ENCODE measurements at places on chromosomes 6 and 20.

DNA sequence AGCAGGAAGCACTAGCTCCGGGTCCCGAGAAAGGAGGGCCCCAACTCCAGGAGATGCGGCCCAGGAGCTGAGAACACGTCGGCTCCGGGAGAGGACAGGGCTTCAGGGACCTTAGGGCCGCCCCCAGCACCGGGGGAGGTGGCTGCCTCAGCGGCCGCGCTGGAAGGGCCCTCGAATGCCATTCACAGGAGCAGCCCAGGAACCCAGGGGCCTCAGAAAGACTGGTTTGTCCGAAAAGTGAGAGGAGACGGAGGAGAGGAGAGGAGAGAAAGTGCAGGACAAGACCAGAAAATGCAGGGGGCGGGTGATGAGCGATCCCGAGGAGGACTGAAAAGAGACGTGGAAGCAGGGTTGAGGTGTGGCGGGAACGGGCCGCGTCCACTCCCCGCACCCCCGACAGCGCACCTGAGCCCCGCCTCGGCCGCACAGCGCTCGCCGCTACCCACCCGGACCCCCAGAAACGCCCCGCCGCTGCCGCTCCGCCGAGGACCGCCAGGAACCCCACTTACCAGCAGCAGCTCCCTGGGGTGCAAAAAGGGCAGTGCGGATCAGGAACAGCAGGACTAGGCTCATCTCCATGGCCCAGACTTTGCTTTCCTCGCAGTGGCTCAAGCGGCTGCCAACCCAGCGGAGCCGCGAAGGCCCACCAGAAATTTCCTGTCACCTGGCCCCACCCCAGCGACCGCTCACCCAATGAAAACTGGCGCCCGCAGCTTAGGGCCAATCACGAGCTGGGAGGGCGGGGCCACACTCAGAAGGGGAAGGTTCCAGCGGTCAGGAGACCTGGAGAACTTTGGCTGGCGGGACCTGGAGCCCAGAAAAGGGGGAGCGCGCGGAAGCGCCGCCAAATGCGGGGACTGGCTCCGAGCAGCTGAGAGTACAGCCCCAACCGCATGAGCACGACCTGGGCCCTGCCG, 25.4 kb downstream of the HLA-F start:
- no peak for DNase-seq

DNA sequence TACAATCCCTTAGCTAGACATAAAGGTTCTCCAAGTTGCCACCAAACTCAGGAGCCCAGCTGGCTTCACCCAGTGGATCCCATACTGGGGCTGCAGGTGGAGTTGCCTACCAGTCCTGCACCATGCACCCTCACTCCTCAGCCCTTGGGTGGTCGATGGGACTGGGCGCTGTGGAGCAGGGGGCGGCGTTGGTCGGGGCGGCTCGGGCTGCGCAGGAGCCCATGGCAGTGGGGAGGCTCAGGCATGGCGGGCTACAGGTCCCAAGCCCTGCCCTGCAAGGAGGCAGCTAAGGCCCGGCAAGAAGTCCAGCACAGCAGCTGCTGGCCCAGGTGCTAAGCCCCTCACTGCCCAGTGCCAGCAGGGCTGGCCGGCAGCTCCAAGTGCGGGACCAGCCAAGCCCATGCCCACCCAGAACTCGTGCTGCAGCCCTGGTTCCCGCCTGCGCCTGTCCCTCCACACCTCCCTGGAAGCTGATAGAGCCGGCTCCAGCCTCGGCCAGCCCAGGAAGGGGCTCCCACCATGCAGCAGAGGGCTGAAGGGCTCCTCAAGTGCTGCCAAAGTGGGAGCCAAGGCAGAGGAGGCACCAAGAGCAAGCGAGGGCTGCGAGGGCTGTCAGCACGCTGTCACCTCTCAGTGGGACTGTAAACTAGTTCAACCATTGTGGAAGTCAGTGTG, 912.1 kb downstream of the PHF3 start:
- no peak for DNase-seq

DNA sequence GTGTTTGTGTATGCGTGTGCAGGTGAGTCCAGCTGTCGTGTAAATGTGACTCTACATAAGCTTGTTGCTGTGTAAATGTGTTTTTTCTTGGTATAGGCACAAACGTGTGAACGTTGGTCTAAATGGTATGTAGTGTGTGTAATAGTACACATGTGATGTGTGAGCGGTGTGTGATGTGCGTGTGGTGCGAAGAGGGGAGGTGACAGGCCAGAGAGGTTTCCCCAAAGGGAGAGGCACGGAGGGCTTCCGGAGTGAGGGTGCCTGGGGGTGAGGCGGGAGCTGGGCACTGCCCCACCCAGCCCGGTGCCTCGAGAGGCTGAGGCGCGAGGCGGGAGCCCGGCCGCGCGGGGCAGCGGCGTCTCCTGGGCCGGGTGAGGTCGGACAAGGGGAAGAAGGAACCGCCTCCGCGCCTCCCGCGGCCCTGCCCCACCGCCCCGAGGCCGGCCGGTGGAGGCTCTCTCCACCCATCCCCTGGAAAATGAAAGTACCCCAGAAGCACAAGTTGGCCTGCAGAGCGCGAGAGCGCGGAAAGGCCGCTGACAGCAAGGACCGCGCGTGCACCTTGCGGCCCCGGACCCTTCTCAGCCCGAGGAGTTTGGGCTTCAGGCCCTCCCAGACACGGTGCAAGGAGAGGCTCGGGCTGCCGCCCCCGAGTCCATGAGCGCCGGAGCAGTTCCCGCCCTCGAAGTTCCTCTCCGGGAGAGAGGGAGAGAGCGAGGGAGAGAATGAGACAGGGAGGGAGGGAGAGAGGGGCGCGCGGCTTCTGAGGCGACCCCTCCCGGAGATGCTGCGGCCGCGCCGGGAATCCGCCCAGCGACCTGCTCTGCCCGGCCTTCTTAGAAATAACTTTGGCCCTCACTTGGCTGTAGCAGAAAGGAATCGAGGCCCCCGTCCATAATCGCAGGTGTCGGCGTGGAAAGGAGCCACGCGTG, 43.2 kb upstream of the OSTM1 start:
- DNase-seq: no peak

- DNase-seq: no peak
Measured at GRCh38 chr20:63254606-63255384, 532 bp upstream of the NKAIN4 start.

DNA sequence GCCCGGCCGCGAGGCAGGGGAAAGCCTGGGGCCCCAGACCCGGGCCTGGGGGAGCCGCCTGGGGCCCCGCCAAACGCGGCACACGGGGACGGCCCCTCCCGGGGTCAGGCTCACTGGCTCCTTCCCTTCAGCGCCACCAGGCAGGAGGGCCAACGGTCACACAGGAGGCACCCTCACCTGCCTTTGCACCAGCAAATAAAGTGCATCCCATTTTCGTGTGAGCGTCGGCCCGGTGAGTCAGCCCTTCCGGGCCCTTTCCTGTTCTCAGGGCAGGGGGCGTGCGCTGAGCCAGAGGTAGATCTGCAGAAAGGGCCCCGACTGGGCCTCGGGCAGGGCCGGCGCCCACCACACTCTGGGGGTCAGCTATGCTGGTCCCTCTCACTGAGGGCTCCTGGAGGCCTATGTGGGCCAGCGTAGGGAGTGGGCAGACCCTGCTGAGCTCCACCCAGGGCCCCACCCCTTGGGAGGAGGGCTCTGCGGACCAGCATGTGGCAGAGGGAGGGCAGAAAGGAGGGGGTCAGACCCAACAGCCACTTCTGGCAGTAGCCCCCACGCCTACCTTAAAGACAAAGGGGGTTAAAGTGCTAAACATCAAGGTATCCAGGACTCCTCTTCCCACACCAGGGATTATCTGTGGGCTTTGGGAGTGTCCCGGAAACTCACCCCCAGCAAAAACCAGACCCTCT, 931 bp upstream of the UCKL1 start:
- DNase-seq: no peak

DNA sequence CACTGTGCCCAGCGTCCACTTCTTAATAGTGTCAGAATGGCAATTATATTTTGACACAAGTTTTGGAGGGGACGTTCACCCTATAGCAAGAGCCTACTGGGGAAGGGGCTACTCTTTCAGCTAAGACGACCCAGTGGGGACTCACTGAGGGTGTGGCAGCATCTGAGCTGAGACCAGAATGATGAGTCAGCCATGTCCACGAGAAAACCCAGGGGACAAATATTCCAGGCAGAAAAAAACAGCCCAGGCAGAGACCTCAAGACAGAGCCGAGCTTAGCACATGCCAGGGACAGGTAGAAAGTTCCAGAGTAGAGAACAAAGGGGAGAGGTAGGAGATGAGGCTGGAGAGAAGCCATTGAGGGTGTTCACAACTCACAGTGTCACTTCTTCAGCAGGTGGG, 11.2 kb downstream of the CNBD2 start:
- DNase-seq: no peak

- no peak for DNase-seq
Measured at GRCh38 chr6:163261361-163261760, 153.2 kb upstream of the QKI start.

DNA sequence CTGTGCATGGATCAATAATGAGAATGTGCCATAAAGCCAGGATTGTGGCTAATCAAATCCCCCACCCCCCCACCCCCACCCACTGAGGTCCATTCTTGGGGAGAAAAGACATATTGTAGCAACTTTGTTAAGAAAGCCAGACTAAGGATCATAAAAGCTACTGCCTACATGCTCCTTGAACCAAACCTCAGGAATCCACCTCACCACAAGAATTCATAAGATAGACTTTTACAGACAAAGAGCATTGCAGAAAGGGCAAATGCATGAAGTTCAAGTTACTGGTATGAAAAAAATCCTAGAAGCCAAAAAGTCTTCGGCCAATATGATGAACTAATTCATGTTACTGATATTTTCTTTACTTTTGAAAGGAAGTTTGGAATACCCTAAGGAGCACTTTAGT, 187.9 kb upstream of the ARID1B start:
- no peak for DNase-seq

DNA sequence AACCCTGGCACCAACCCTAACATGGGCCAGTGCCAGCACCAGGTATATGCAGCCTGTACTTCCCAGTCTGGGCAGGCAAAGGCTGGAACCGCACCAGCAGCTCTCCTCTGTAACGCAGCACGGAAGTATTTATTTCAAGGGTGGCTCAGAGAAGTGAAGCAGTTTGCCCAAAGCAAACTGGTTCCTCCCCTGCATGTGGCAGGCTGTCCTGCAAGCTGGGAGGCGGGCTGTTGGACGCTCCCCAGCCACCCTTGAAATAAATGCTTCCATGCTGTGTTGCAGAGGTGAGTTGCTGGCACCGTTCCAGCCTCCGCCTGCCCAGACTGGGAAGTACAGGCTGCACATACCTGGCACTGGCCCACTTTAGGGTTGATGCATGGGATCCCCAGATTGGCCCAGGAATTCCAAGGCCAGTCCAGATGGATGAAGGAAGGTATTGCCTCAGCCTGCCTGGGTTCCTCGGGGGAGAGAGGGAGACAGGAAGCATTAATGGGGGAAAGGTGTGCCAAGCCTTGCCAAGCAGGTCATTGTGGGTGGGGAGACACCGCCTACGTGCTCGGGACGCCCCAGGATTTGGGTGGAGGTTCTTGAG, 49.8 kb downstream of the PPARD start:
- no peak for DNase-seq

GRCh38 chr6:142297996-142298753, 3.6 kb upstream of the ADGRG6 start:
- no peak for DNase-seq

DNA sequence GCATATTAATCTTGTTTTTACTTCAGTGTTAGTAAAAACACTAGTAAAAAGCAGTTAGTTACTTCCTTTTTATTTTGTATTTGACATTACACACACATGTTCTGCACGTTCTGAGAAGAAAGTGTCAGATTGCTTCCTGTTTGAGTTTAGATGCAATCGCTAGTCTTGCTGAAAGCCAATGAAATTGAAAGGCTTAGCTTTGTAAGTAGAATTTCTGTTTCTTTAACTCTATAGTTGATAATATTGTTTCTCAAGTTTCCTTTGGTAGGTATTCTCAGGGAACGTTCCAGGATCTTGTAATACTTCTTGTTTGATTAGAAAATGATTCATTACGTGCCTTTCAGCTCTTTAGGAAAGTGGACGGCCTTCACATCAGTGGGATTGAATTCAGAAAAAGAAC, 55.0 kb downstream of the CDKAL1 start:
- DNase-seq: no peak

GRCh38 chr6:83613378-83613777, 95.5 kb downstream of the SNAP91 start:
- DNase-seq: no peak

GRCh38 chr6:54173089-54173488, 61.8 kb downstream of the MLIP start:
- DNase-seq: no peak

GRCh38 chr6:53038141-53038540, 27.1 kb upstream of the FBXO9 start:
- DNase-seq: no peak

- DNase-seq: no peak
Measured at GRCh38 chr20:13852306-13852705, 67.5 kb downstream of the NDUFAF5 start.

DNA sequence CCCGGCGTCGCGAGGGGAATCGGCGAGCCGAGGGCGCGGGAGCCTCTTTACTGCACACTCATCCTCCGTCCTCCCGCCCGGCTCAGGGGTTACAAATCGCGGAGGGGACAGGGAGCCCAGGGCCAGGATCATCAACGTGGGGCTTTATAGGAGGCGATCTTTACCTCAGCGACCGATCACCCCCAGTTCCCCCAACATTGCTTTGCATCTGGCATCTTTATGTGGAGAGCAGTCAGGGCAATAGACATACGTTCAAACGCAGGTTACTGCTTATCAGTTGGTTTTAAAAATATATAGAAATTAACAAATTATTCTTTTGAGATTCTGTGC, 634 bp downstream of the HSF2 start:
- no peak for DNase-seq

DNA sequence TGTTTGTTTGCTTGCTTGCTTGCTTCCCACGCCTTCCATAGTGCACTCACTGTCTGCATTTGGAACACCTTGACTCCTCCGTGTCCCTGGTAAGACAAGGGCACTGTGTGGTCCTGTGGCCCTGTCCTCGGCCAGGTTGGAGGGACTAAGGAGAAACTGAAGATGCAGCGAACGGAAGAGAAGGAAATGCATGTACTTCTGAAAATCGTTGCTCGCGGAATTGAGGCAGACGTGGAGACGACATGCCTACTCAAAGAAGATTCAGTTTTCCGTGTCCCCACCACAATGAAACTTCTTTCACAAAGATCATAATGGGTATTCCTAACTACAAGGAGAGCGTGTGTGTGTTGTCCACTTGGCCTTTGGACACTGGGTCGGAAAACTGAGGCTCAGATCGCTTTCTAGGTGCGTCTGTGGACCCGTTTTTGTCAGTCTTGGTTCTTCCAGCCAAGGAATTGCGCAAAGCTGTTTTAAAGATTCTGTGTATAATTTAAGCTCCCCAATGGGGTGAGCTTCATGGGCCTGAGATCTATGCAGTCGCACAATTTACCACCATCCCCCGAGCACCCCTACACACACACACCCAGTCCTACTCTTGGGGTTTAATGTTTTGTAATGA, 120.4 kb upstream of the ZNF184 start:
- DNase-seq: no peak

DNA sequence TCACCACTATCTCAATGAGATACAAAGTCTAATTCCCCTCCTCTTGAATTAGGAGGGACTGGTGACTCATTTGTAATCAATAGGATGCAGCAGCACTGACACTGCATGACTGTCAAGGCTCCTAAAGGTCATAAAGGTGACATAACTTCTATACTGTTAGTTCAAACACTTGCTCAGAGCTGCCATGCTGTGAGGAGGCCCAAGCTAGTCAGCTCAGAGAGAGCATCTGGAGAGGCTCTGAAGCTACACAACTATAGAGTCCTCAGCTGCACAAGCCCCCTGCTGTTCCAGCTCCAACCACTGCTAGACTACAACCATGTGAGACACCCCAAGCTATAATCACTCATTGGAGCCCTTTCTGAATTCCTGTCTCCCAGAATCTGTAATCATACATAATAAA, 17.0 kb upstream of the HEY2 start:
- DNase-seq: no peak
